ENCODE measurements at places on chromosomes 5 and 9.
A peak's percentile ranks its signal among the peaks of the same experiment; 100 is the strongest.

- DNase-seq: no peak
These were observed 17.9 kb downstream of the STARD4 start for GRCh38 chr5:111494355-111494999.

DNA sequence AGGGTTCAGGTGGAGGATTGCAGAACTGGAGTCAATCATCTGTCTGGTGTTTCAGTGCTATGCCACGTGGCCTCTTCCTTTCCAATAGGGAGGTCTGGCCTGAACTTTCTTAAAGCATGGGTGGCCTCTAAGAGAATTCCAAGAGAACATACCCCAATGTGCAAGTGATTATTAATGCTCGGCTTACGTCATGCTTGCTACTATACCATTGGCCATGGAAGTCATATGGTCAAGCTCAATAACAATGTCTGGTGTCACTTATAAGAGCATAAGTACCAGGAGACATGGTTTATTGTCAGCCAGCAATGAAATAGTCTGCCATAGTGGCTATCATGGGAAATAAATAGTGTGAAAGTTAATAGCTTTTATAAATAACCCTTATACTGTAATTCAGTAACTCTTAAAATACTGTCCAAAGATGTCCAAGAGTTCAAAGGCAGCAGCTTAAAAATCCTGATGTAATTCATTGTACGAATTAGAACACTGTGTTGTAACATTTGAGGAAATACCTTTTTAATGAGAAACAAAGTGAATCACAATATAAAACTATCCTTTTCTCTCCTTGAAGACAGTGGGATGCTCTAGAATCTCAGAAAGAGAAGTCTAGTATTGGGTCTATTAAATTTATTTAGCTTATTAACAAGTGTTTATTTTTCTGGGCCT, 355.4 kb upstream of the PRR16 start:
- DNase-seq: no peak

GRCh38 chr9:95150903-95151302, 166.6 kb downstream of the FANCC start:
- no peak for DNase-seq

- no peak for DNase-seq
These were observed 74.1 kb downstream of the STX17 start for GRCh38 chr9:99980598-99980997.

GRCh38 chr5:85466423-85466822, 1081.7 kb upstream of the EDIL3 start:
- DNase-seq: no peak

- no peak for DNase-seq
These were observed 7.6 kb downstream of the OLFML2A start for GRCh38 chr9:124784509-124784908.

DNA sequence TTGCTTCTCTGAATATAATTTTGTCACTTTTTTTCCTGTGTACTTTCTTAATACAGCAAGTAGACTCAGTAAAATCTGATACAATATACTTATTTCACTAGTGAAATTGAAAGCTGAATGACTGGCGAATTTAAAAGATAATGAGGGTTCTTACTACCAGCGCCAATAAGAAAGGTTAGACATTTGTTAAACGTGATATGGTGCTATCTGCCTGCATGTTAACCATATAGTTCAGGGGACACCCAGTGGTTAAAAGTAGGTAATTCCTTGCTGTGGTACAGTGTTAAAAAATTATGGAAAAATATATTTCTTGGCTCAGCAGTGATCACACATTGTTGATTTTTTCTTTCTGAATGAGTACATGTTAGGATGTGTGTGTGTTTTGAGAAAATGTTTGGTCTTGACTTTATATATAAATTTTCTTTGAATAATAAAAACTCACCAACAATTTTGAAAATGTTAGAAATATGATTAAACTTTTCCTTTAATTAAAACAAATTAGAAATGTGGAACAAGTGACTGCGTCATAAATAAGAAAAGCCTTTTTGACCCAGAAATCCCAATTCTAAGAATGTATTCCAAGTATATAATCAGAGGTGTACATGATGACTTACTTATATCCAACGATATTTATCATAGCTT, 25.8 kb downstream of the CAST start:
- DNase-seq: peak; percentile 46

GRCh38 chr9:88657893-88658292, 122.9 kb downstream of the NXNL2 start:
- DNase-seq: no peak

GRCh38 chr9:34862043-34862442, 96.0 kb upstream of the PHF24 start:
- DNase-seq: no peak

DNA sequence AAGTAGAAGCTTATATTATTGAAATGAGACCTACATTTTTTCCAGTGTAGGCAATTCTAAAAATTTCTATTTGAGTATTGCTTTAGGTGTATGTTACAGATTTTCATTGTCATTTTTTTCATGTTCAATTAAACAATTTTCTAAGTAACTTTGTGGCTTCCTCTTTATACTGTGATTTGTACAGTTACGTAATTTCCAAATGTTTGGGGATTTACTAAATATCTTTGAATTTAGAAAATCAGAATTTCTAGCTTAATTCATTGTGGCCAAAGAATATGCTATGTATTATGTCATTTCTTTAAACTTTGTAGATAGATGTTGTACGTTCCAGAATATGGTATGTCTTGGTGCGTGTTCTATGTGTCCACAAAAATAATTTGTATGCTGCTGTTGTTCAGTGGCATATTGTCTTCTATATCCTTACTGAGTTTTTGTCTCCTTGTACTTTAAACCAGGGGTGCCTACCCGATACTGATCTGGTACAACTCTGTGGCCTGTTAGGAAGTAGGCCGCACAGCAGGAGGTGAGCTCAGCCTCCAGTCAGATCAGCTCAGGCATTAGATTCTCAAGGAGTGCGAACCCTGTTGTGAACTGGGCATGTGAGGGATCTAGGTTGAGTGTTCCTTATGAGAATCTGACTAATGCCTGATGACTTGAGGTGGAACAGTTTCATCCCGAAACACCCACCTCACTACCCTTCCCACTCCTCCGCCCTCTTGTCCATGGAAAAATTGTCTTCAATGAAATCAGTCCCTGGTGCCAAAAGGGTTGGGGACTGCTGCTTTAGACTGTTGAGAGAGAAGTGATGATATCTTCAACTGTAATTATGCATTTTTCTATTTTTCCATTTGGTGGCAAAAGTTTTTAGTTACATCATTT, 63.5 kb downstream of the UBE2R2 start:
- DNase-seq: no peak

Measured in COR-L47 (cell line).